ENCODE measurements at places on chromosomes 1 and 21.

- no peak for DNase-seq
Observed at GRCh38 chr1:20932437-20932977, 145.4 kb upstream of the HP1BP3 start.

GRCh38 chr1:245956225-245956624 is 550.9 kb downstream of the SMYD3 start:
- peak; percentile 61 for DNase-seq

DNA sequence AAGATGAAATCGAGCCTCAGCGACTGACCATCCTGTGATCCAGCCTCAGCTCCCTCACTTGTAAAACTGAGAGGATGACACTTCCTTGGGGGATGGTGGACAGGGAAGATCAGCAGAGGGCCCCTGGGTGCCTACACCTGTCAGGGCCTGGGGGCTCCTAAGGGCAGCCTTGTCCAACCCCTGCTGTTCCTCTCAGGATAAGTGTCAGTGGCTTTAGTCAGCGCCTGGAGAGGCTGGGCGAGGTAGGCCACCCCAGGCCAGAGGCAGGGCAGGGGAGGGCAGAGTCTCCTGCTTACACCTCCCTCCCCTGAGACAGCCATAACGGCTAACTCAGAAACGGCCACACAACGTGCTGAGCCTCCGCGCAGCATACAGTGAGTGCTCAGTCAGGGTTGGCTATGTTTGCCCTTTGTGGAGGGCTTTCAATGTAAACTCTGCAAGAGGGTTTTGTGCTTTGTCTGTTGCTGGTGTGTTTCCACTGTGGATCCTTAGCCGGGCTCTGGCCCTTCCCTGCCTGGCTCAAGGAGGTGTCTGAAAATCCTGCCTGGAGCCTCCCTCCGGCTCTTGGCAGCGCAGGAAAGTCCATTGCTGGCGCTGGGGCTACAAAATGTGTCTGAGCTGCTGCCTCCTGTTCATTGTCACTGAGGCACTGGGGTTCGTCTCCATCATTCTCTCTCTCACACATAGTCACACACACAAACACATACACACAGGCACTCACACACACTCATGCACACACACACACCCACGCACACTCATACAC is 588.4 kb downstream of the PTPRU start:
- DNase-seq = no peak

- no peak for DNase-seq
Observed at GRCh38 chr1:230144010-230144614, 77.1 kb downstream of the GALNT2 start.

DNA sequence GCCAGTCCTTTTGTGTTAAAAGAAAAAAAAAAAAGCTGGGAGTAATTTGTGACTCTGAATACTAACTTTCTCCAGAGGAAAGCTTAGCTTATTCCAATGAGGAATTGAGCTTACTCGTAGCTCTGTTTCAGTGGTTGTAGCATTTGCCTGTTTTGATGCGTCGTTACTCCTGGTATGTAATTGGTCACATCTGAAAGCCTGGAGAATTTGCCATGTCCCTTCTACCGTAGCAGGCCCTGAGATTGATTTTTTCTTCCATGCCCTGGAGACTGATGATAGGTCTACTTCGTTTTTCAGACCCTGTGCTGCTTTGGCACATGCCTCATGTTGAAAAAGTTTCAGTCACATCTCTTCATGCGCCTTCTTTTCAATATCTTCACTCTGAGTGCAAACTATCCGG is 1103.0 kb downstream of the PLA2G4A start:
- no peak for DNase-seq

- peak; percentile 45 for DNase-seq
Observed at GRCh38 chr21:44574457-44575306, 1.2 kb downstream of the KRTAP10-4 start.

DNA sequence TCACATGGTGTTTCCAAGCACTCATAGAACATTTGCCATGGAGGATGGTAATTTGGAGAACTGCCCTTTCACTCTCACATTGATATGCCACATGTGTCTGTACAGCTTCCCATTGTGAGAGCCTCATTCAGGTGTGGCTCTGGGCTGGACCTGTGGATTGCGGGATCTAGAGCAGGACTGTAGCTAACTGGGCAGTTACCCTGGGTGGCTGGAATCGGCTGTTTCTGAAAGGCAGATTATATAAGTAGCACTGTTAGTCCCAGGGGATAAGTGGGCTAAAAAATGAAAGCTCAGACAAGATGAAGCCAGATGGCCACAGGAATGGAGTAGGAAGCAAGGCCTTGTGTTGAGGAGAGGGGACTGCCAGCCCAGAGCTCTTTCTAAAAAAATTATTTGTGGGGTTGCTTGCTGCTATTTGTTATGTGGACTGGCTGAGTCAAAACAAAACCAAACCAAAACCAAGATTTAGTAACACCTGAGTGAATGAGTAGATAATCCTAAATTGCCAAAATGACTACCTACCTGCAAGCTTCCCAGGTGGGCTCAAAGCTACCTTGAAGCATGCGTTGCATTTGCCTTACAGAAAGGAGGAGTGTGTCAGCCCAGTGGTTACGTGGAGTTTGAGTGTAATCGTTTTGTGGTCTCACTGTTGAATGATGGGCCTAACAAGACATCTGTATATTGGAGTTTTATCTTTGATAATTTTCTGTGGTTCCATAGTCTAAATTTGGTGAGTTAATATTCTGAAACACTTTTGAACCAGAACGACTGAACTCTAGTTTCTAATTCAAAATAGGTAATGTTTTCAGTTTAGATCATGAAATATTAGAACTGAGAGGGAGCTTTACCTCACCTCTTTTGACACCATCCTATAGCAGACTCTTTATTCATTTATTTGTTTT is 58.0 kb downstream of the SDCCAG8 start:
- no peak for DNase-seq

GRCh38 chr1:226312065-226312464 is 3.1 kb upstream of the LIN9 start:
- no peak for DNase-seq

- DNase-seq = no peak
Observed at GRCh38 chr1:187237542-187237941, 408.8 kb downstream of the PLA2G4A start.

GRCh38 chr1:187951817-187952216 is 1123.1 kb downstream of the PLA2G4A start:
- DNase-seq = no peak

DNA sequence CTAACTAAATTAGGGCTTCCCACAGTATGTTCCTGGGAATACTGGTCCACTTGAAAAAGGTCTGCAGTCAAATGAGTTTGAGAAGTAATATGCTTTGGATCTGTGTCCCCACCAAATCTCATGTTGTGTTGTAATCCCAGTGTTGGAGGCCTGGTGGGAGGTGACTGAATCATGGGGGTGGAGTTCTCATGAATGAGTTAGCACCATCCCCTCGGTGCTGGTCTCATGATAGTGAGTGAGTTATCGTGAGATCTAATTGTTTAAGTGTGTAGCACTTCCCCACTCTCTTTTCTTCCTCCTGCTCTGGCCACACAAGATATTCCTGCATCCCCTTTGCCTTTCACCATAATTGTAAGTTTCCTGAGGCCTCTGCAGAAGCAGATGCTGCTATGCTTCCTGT is 16.9 kb upstream of the DMRTB1 start:
- no peak for DNase-seq

DNA sequence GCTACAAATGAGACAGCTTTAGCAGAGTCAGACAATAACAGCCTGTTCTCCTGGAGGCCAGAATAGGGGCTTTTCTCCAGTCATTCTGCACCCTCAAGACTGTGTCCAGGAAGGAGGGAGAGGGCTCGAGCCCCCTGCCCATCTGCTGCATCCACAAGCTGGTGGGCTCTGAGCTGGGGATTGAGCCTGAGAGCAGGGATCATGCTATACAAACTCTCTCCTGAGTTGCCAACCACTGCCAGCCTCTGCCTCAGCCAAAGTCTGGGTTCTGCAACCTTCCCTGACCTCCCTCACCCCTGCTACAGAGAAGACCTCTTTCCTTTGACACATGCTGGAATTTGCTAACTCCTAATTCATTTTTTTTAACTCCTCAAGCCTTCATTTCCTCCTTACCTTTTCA is 14.8 kb upstream of the PPM1J start:
- no peak for DNase-seq

DNA sequence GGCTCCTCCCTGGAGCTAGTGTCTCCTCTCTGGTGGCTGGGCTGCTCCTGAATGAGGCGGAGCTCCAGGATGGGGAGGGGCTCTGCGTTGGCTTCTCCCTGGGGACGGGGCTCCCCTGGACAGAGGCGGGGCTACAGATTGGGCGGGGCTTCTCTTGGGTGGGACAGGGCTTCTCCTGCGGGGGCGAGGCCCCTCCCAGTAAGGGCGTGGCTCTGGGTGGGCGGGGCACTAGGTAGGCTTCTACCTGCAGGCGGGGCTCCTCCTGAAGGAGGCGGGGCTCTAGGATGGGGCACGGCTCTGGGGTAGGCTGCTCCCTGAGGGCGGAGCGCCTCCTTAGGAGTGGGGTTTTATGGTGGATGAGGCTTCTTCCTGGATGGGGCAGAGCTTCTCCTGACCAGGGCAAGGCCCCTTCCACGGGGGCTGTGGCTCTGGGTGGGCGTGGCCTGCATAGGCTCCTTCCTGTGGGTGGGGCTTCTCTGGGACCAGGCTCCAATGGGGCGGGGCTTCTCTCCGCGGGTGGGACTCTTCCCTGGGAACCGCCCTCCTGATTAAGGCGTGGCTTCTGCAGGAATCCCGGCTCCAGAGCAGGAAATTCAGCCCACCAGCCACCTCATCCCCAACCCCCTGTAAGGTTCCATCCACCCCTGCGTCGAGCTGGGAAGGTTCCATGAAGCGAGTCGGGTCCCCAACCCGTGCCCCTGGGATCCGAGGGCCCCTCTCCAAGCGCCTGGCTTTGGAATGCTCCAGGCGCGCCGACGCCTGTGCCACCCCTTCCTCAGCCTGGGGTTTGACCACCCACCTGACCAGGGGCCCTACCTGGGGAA is 22.7 kb upstream of the ARF1 start:
- peak; percentile 81 for DNase-seq

GRCh38 chr1:104406728-104407127 is 657.0 kb downstream of the AMY1C start:
- DNase-seq = no peak

GRCh38 chr1:188127507-188127906 is 1298.8 kb downstream of the PLA2G4A start:
- DNase-seq = no peak

DNA sequence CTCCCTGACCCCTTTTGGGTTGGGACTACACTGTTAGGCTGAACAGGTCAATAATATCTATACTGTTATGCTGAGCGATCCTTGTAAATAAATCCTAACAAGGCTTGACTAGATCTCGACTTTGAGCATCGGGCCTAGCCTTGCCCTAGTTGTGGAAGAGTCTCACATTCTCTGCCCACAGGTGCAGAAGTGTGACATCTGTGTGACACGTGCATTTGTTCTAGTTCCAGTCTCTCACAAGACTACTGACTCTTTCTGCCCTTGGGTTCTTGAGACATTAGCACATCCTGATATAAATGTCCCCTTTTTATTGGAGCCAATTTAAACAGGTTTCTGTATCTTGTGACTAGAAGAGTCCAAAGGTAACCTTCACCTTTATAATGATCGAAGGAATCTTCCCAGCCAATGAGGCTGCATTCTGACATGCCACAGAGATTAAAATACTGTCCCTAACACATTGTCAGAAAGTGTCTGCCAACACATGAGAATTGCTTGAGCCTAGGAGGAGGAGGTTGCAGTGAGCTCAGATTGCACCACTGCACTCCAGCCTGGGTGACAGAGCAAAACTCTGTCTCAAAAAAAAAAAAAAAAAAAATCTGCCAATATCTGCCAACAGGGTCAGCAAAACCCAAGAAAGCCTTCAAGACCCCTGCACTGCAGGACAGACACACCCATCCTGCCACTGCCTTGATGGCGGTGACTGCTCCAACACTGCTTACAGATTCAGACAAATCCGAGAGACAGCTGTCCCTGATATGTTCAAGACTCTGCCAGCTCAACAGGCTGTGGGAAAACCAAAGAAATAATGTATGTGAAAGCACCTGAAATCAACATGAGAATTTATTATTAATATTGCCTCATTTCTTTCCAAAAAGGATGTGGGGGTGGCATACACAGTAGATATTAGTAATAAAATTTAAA is 56.5 kb upstream of the PSEN2 start:
- no peak for DNase-seq

DNA sequence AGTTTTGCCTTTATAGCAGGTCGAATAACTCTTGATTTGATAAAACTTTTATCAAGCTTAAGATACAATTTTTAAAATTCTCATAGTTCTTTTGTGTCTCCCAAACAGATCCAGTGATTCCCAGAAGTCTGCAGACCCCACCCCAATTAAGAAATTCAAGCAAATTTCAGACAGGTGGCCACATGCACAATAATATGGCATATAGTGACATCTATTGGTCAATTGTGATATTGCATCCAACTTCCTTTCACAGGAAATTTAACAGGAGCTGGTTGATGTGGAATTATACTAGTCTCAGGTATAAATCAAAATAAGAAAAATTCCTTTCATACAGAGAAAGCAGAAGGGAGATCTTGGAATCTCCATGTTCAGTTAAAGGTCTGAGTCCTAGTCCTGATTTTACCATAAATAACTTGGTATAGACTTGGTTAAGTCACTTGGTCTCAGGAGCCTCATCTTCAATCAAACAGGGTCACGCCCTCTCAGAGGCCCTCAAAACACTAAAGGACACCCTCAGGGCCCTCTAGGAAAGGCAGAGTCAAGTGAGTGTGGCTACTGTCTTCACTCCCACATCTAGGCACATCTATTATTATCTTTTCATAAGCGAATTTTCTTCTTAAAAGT is 24.1 kb downstream of the PIGM start:
- DNase-seq = no peak

DNA sequence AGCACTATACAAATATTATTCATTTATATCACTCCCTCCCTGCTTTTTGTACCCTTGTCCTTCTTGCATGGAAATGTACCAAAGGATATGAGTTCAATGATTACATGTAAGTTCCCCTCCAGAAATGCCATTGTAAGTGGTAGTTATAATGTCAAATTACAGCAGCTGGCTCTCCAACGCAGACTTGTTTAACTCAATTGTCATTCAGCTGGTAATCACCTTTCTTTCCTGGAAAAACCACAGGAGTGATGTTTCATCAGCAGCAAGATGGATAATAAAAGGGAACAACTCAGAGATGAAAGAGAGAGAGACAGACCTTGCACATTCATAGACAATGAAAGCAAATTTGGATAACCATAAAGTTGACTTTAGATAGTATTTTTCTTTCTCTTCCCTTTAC is 578.6 kb upstream of the PBX1 start:
- DNase-seq = no peak

- DNase-seq = no peak
Observed at GRCh38 chr1:175174309-175175102, 18.1 kb downstream of the KIAA0040 start.

- no peak for DNase-seq
Observed at GRCh38 chr1:41024953-41025352, 3.4 kb upstream of the SLFNL1 start.

- DNase-seq = no peak
Observed at GRCh38 chr1:41789661-41790330, 128.9 kb downstream of the HIVEP3 start.
